ENCODE measurements at places on chromosomes 16 and 17.

DNA sequence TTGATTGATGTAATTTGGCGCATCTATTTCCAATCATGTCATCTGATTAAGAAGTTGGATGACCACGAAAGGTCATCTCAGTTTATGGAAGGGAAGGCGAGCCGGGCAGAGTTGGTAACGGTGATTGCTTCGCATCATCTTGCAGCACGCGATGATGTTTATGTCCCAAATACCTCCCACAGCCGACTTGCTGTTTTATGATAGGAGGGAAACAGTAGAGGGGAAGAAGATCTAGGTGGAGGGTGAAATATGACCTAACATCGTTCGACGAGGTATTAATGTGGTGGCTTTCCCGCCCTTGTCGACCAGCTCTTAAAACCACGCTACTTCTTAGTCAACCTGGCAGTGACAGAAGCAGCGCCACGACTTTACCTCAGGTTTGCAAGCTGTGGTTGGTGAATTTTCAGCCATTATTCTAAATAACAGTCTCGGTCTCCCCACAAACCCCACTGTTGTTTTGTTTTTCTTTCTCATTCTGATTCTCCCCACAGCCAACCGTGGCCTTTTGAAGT lies 805 bp upstream of the TANC2 start:
- H3K27ac ChIP-seq: peak overlapping the region; percentile 84
- no peaks in the 10 kb centered on the region for H3K36me3 ChIP-seq
- no peaks in the 10 kb centered on the region for H3K4me1 ChIP-seq
- H3K27me3 ChIP-seq: no peaks in the 10 kb centered on the region
- no peak for DNase-seq
- peak overlapping the region; percentile 75 for H3K4me3 ChIP-seq

DNA sequence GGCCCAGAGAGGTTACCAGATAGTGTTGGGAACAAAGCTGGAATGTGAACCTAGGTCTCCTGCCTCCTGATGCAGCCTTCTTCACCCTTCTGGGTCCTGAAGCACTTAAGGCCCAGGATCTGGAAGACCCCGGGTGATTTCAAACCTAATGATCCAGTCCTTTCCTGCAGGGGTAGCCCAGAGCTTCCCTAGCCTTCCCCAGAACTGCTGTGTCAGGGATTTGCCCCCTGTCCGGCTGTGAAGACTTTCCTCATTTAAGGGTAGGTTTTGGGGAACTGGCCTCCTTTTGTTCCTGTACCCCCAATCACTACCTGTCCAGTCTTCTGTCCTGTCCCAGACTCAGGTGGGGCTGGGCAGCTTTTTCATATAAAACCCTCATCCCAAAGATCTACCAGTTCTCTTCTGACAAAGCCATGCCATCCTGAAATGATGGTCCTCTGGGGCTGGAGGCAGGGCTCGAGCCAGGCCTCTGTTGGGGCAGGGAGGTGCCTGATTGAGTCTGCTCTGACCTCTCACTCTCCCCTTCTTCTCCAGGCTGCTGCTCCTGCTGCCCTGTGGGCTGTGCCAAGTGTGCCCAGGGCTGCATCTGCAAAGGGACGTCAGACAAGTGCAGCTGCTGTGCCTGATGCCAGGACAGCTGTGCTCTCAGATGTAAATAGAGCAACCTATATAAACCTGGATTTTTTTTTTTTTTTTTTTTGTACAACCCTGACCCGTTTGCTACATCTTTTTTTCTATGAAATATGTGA lies 1.3 kb downstream of the MT1X start:
- no peaks in the 10 kb centered on the region for H3K4me1 ChIP-seq
- H3K27me3 ChIP-seq: no peaks in the 10 kb centered on the region
- H3K27ac ChIP-seq: no peak overlapping the region
- H3K4me3 ChIP-seq: peak overlapping the region; percentile 69
- no peak for DNase-seq

GRCh38 chr16:52456368-52456767 lies 90.6 kb downstream of the TOX3 start:
- DNase-seq: no peak
- no peaks in the 10 kb centered on the region for H3K27me3 ChIP-seq
- H3K4me1 ChIP-seq: no peaks in the 10 kb centered on the region
- H3K36me3 ChIP-seq: no peaks in the 10 kb centered on the region
- no peak overlapping the region for H3K27ac ChIP-seq
- no peak overlapping the region for H3K4me3 ChIP-seq

GRCh38 chr17:5211458-5211857 lies 19.8 kb upstream of the ZNF594 start:
- H3K27ac ChIP-seq: peak overlapping the region; percentile 80
- no peak overlapping the region for H3K4me3 ChIP-seq
- no peaks in the 10 kb centered on the region for H3K36me3 ChIP-seq
- no peaks in the 10 kb centered on the region for H3K27me3 ChIP-seq

DNA sequence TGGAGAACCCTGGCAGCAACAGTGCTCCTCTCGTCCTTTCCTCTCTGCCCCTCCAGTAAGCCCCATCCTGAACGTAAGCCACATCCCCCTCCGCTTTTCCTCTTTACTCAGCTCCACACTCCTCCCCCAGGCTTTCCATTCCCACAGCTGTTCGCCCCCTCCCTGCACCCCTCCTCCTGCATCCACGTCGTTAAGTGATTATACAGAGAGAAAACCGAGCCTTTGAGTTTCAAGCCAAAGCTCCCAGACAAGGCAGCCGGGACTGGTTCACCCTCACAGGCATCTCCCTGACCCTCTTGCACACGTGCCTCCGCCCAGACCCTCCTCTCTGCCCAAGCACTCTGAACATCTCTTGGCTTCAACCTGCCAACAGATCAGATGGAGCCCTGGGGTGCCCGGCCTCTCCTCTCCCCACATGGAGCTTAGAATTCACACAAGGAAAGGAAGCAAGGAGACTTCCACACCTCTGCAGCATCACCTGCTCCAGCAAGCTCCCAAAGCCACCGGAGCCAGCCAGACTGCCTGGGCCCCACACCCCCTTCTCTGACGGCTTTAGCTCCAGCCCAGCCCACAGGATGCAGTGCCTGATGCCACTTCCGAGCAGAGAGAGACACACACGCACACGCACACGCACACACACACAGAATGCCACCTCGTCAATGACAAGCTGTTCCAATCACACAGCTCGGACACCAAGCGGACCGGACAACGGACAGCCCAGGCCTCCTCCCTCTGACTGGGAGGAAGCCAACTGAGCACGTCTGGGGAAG lies 99.9 kb upstream of the CCL2 start:
- no peaks in the 10 kb centered on the region for H3K27me3 ChIP-seq
- no peak overlapping the region for H3K27ac ChIP-seq
- no peak for DNase-seq
- no peak overlapping the region for H3K4me3 ChIP-seq

DNA sequence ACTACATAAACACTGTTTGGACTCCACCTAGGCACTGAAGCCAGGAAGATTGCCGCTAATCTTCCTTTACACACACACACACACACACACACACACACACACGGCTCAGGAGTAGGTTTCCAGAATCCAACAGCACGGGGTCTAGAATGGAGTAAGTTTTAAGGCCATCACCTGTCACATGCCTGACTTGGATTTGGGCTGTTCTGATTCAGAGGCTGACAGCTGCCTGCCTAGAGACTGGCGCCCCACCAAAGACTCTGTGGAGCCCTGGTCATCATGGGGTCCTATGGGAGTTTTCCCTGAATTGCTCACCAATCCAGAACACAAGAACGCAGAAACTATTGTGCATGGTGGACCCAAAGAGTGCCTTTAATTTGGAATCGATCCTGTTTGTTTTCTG lies 10.9 kb downstream of the CDRT4 start:
- DNase-seq: no peak
- H3K27me3 ChIP-seq: no peaks in the 10 kb centered on the region
- no peak overlapping the region for H3K4me3 ChIP-seq
- no peak overlapping the region for H3K27ac ChIP-seq
- no peaks in the 10 kb centered on the region for H3K4me1 ChIP-seq

DNA sequence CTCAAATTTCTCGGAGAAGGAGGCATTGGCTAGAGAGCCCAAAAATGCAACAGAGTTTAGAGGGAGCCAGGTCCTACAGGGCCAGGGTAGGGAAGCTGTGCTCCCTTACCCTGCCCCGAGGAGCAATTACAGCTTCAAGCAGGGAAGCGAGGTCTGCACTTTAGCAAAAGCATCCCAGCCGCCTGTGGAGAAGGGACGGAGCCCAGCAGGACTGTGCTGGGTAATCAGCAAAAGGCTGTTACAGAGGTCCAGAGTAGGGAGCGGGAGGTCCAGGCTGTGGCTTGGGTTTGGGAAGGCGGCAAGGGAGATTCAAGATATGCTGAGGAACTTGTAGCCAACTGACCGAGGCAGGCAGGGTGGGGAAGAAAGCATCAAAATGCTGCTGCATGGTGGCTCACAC lies 162.6 kb downstream of the TMEM132E start:
- H3K27ac ChIP-seq: no peak overlapping the region
- H3K4me3 ChIP-seq: no peak overlapping the region
- no peaks in the 10 kb centered on the region for H3K27me3 ChIP-seq

GRCh38 chr16:67666032-67666551 lies 458 bp downstream of the ENKD1 start:
- peak overlapping the region; percentile 90 for H3K27ac ChIP-seq
- DNase-seq: no peak
- H3K36me3 ChIP-seq: no peaks in the 10 kb centered on the region
- H3K4me3 ChIP-seq: peak overlapping the region; percentile 99

GRCh38 chr17:2792366-2793169 lies 3.7 kb upstream of the RAP1GAP2 start:
- H3K27me3 ChIP-seq: no peaks in the 10 kb centered on the region
- no peak for DNase-seq
- H3K4me3 ChIP-seq: no peak overlapping the region
- H3K4me1 ChIP-seq: peaks cover 15% of the 10 kb centered on the region
- H3K27ac ChIP-seq: no peak overlapping the region

DNA sequence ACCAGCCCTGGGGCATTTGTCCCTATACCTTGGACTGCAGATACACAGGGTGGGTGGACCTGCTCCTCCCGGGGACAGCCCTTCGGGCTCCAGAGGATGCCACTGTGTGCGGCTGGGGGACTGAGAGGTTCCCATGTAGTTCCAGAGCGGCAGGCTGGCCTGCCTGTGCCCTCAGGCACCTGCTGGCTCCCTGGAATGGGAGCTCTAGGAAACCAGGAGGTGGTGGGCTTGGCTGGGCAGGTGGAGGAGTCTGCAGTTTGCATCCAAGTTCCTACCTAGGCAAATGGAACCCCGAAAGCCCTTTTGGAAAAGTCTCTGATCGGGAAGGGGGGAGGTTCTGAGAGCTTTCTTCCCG lies 982 bp downstream of the DBNDD1 start:
- DNase-seq: no peak
- peaks cover 9% of the 10 kb centered on the region for H3K4me1 ChIP-seq
- peak overlapping the region; percentile 65 for H3K4me3 ChIP-seq
- no peaks in the 10 kb centered on the region for H3K27me3 ChIP-seq
- no peak overlapping the region for H3K27ac ChIP-seq

GRCh38 chr16:2610781-2611498 lies 71.4 kb upstream of the KCTD5 start:
- no peak overlapping the region for H3K27ac ChIP-seq
- H3K4me3 ChIP-seq: no peak overlapping the region
- no peak for DNase-seq
- no peaks in the 10 kb centered on the region for H3K27me3 ChIP-seq
- H3K36me3 ChIP-seq: no peaks in the 10 kb centered on the region

- H3K27ac ChIP-seq: no peak overlapping the region
- no peaks in the 10 kb centered on the region for H3K36me3 ChIP-seq
- no peak for DNase-seq
- no peaks in the 10 kb centered on the region for H3K4me1 ChIP-seq
- H3K27me3 ChIP-seq: no peaks in the 10 kb centered on the region
Observed at GRCh38 chr17:14329900-14330491, 29.1 kb downstream of the HS3ST3B1 start.

- H3K4me3 ChIP-seq: no peak overlapping the region
- no peak for DNase-seq
- no peak overlapping the region for H3K27ac ChIP-seq
- H3K27me3 ChIP-seq: no peaks in the 10 kb centered on the region
Observed at GRCh38 chr17:29250666-29251065, 4.0 kb downstream of the CRYBA1 start.

DNA sequence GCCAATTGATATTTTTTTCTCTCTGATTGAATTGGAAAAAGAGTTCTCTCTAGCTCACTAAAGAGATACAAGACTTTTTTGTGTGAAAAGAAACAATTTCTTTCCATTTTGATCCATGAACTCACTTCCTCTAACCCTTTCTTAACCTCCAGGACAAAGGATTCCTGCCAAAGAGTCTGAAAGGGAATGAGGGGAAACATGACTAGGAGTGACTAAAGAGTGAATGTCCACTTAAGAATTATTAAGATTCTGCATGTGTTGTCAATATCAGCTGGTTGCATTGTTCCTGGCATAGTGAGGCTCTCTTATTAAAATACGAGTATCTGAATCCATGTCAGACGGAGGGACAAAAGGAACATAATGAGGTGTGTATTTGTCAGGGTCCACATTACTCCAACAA lies 344.7 kb downstream of the GRIN2A start:
- no peak overlapping the region for H3K27ac ChIP-seq
- no peaks in the 10 kb centered on the region for H3K27me3 ChIP-seq
- no peaks in the 10 kb centered on the region for H3K4me1 ChIP-seq
- no peak for DNase-seq

DNA sequence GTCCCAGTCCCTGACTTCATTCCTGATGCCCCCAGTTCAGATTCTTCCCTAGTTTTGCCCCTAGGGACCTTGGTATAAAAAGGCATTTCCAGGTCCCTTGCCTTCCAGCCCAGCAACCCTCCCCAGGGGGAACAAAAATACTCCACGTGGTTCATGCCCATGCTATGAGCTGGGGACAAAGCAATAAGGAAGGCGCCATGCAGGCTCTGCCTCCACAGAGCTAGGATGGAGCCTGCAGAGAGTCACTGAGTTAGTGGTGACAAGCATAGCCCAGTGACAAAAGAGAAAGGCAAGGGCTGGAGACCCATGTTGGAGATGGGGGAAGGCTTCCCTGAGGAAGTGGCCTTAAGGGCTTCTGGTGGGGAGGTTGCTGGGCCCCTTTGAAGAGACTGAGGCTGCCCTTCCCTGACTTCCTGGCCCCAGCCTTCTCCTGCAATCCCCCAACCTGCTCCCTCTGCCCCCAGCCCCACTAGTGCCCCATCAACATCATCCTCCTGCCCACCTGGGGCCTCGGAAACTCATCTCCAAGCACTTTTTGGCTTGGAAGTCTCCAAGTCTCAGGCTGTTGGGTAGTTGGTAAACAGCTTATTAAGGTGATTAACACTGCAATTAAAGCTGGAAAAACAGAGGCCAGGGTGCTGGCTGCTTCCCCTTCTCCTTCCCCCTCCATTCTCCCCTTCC lies 9.6 kb downstream of the DLX3 start:
- H3K27ac ChIP-seq: no peak overlapping the region
- H3K4me3 ChIP-seq: no peak overlapping the region
- no peaks in the 10 kb centered on the region for H3K4me1 ChIP-seq
- no peak for DNase-seq

- H3K36me3 ChIP-seq: peaks cover 11% of the 10 kb centered on the region
- H3K4me1 ChIP-seq: peaks cover 5% of the 10 kb centered on the region
- no peak for DNase-seq
- no peaks in the 10 kb centered on the region for H3K27me3 ChIP-seq
Observed at GRCh38 chr16:30895627-30896260, 670 bp upstream of the CTF1 start.
